ENCODE measurements at places on chromosomes 5 and 9.

GRCh38 chr9:107288701-107289100 lies 5.6 kb downstream of the RAD23B start:
- DNase-seq: no peak

DNA sequence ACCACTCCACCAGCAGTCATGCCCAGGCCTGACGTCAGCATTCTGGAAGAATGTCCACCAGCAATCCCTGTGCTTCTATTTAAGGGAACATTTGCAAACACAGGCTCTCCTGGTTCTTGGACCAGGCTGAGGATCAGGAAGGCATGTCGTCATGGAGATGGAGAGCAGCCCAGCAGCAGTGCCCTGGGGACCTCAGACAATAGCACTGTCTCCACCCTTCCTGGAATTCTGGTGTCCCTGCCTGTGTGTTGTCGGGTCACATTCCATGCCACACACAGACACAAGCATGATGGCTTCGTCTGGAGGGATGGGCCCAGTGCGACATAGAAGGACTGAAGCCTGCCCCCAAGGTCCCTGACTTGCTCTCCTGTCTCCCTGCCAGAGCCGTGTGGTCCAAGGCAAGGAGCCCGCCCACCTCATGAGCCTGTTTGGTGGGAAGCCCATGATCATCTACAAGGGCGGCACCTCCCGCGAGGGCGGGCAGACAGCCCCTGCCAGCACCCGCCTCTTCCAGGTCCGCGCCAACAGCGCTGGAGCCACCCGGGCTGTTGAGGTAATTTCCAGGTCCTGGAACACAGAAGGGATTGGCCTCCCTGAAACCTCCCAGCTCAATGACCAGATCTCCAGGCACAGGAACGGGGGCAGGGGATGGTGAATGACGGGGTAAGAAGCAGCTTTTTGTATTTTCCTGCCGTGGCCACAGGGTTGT lies 43.8 kb downstream of the STOM start:
- no peak for DNase-seq

DNA sequence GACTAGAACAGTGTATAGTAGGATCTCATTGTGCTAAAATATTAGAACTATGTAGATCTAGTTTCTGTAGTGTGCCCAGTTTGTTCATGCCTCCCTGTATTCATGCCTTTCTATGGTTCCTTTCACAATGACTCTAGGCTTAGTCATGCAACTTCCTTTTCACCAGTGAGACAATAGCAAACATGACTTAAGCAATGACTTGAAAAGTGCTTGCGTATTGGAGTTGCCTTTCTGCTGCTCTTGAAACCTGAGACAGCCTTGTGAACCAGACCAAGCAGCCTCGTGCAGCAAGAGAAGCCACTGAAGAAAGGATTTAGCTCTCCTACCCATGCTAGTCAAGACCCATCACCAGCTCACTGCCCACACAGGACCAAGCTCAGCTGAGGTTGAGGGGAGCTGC lies 294.5 kb upstream of the TAS2R1 start:
- DNase-seq: no peak

- no peak for DNase-seq
Measured at GRCh38 chr5:132260051-132260450, 2.6 kb downstream of the PDLIM4 start.
